ENCODE measurements at places on chromosomes 12 and 14. TPM values are rescaled to one million over a fixed set of nuclear protein-coding genes. Genes with fewer than 3 reads are reported as not detected.

Gene TCL1B
- not detected for total RNA-seq

Gene SLC25A47
- not detected for total RNA-seq

Gene NAA30
- total RNA-seq = 16.1 TPM

Gene POU6F1
- total RNA-seq = 5.8 TPM

Gene OTOGL
- total RNA-seq = 0.63 TPM

Gene GPR137C
- total RNA-seq = 0.46 TPM

Gene GUCY2C
- total RNA-seq = not detected

Gene C1S
- 872 TPM for total RNA-seq

Gene ANO4
- 1.0 TPM for total RNA-seq

Gene CPNE6
- not detected for total RNA-seq

Gene TGM1
- total RNA-seq = 49.7 TPM

Gene KSR2
- not detected for total RNA-seq

Gene SLCO1B1
- not detected for total RNA-seq
